Central memory CD4-positive, alpha-beta T cell (primary cell): ENCODE measurements at places on chromosomes 11 and 22.
A peak's percentile ranks its signal among the peaks of the same experiment; 100 is the strongest.

DNA sequence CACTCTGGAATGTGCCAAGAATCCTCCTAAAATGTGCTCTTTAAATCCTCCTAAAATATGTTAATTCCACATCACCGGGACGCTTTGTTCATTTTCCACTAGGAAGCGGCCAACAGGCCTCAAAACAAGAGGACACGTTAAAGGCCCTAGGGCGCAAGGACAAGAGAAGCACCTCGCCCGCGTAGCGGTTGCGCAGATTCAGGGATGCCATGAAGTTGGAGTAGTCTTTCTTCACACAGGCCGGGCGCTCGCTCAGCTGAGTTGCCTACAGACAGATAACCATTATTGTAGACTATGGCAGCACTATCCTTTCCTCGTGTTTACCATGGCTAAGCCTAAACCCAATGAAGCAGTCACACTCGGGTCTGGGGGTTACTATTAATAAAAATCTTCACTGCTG lies 29.5 kb upstream of the SERPIND1 start:
- DNase-seq = no peak

DNA sequence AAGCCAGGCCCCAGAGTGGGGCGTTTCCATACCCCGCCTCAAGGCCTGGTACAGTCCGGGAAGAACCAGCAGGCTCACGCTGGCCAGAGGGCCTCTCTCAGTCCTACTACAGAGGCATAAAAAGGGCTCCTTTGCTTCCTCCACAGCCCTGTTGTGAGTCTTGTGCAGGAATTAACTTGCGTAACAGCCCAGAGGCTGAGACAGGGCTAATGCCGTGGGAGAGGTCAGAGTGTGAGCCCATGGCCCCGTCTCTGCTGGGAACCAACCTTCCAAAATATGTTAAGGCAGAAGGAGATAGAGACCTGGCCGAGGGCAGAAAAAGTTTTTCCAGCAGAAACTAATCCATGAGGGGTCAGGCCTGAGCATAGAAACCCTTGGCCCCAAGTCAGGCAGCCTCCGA lies 19.9 kb upstream of the TMEM184B start:
- DNase-seq = no peak

- DNase-seq = no peak
Observed at GRCh38 chr22:44648821-44649565, 53.0 kb upstream of the PRR5 start.

DNA sequence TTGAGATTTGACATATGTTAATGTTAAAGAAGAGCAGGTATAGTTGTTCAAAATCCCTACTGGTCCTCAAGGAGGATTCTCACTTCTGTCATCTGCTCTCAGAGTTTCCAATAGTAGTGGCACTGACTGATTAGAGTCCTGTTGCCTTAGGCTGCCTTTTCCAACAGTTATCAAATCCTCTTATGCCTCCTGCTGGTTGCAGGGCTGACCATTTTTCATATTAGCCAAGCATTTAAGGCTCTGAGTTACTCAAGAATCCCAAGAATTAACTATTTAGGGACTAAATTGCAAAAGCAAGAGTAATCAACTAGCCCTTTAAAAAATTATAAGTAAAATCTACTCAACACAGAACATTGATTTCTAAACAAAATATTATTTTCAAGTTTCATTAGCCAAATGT lies 212.0 kb upstream of the CHORDC1 start:
- DNase-seq = no peak

- no peak for DNase-seq
Observed at GRCh38 chr22:43007519-43008102, 7.3 kb downstream of the PACSIN2 start.

GRCh38 chr22:46112405-46112804 lies 37.9 kb upstream of the PPARA start:
- DNase-seq = no peak

DNA sequence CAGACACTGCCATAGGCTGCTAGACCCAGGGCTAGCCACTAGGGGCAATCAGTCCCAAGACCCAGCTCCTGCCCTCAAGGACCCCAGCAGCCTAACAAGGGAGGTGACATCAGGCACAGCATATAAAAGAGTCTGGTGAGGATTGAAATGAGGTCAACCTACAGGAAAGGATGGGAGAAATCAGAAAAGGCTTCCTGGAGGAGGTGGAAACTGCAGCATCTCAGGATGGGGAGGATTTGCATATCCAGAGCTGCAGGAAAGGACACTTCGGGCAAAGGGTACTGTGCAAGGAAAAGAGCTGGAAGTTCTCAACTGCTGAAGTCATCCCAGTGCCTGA lies 2.9 kb upstream of the ARFGAP2 start:
- DNase-seq = peak; percentile 19

- DNase-seq = no peak
Observed at GRCh38 chr22:17924735-17925364, 99.5 kb downstream of the MICAL3 start.

DNA sequence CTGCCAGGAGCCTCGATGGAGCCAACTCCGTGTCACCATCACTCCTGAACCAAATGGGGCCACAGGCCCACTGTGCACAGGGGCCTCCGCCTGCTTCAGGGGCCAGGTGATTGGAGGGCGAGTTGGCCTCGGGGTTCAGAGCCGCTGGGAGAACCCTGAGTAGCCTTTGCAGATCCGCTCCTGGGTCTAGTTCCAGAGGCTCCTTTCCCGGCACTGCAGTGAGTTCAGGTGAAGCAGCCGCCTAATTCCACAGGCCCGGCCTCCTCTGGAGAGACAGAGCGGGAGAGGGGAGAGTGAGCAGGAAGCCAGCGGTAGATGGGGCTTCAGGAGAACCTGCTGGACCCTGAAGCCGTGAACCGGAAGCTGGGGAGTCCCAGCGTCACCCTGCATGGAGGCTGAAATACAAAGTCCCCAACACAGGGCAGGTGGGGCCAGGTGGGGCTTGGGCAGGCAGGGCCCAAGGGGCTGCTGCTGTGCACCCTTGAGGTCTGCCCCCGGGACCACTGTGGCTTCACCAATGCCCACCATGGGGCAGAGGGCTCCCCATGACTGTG lies 22.5 kb downstream of the DRD4 start:
- no peak for DNase-seq

GRCh38 chr11:132134322-132134721 lies 763.9 kb downstream of the NTM start:
- DNase-seq = no peak

DNA sequence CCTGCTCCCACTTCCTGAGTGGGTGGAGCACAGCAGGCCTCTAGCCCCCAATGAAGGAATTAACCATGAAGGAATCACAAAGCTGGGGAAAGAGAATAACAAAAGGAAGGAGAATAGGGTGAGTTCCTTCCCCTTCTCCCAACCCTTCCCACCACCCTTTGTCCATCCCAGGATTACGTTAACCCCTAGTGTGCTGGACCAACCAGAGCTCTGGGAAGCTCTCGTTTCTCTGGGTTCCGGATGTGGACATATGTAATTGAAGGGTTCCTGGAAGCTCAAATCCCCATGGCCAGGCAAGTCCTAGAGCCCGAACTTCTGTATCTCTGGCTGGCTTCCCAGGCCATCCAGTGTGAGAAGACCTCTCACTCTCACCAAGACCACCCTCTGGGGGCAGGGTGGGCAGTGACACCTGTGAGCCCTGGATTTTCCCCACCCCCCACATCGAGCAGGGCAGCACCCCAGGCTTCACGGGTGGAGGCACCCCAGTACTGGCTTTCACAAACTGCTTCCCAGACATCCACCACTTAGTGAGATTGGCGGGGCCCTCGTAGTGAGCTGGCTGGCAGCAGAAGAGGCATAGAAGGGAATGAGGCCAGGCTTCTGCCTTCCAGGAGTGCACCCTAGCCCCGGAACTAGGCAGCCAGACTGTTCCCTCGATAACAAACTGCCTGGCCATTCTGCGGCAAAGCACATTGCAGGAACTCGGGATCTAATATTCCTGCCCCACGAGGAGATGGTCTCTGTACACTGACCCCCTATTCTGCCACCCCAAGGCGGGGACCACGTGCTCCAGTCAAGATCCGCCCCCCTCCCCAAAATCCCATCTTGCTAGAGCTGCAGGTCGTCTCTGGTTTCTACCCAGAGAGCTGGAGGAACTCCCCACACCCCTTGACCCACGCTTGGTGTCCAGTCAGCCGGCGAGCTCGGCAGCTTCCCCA lies 2.1 kb downstream of the NECTIN1 start:
- no peak for DNase-seq

DNA sequence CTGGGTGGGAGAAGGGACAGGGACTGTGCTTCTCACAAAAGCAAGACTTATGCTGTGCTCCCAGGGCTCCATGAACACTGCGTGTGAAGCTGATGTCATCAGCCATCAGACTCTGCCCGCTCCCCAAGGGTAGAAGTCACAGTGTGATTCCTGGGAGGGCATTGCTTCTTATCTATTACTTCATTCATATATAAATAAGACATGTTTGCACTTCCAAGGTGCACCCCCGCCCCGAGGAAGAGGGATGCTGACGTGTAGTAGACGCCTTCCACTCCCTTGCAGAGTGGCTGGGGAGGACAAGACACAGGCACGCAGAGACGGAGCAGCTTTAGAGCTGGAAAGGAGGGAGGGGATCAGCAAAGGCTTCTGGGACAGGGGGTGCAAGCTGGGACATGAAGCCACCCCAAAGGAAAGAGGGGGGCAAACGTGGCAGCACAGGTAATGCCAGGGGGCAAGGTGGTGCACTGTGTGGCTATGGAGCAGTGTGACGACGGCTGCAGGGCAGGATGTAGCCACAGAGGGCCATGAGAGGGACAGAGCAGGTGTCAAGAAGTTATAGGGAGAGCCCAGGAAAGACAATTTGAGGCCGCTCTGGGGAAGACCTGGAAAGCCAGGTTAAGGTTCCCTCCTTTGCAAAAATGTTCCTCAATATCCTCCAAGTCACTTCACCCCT lies 558.5 kb downstream of the MN1 start:
- no peak for DNase-seq

GRCh38 chr22:46770151-46770641 lies 7.7 kb downstream of the TBC1D22A start:
- DNase-seq = no peak

DNA sequence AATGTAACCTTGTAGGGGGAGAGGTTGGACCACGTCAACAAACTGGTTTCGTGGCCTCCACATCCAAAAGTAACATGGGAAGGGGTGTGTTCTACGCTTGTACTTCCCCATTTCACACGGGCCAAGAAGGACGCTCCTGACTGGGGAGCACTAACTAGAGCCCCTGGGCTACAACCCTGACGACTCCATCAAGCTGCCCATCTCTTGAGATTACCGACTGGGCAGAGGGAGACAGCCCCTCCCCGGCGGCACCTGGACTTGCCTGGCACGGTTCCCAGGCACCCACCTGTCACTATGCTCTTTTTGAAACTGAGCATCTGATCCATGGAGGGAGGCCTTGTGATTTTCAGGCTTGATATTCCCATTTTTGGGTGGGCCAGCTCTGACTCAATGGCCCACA lies 68.5 kb downstream of the SHANK2 start:
- DNase-seq = no peak

DNA sequence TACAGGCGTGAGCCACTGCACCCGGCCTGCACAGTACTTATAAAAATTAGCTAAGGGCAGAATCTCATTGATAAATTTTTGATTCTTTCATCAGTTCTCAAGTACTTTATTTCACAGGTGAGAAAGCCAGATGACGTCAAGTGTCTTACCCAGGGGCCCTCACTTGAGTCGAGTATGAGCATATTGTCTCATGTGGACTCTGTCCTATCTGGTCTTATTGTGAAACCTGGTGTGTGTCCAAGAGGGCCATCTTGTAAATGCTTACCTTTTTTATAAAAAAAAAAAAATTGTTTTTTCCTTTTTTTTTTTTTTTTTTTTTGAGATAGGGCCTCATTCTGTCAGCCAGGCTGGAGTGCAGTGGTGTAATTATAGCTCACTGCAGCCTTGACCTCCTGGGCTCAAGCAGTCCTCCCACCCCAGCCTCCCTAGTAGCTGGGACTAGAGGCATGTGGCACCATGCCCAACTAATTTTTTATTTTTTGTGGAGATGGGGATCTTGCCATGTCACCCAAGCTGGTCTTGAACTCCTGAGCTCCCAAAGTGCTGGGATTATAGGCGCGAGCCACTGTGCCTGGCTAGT lies 6.0 kb downstream of the ACO2 start:
- DNase-seq = no peak

DNA sequence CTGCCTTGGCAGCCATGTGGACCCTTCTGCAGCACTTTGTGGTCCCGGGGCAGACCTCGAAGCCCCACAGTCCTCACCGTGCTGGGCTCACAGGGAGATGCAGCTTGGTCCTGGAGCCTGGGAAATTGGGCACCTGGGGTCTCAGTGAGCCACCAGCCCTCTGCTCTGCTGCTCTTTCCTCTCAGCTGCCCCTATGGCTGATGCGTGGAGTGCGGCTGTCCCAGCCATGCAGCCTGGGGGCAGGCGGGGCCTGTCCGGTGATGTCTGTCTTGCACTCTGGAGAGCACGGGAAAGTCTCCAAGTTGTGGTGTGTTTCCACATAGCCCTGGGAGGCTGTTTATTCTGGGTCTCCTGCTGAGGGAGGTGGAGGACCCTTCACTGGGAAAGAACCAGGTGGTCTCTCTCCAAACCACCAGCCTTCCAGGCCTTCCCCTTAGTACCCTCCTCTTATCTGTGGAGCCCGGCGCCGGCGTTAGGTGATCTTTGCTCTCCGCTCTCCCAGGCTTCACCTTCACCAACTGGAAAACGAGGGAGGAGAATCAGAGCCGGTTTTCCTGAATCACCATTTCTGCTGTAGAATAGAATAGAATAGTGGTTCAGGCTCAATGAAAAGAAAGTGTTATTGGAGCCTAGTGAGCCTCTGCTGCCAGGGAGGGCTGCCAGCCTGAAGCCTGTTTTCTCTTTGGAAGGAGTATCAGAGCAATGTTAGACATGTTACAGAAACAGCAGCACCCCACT lies 41.2 kb upstream of the GRAMD4 start:
- DNase-seq = no peak

DNA sequence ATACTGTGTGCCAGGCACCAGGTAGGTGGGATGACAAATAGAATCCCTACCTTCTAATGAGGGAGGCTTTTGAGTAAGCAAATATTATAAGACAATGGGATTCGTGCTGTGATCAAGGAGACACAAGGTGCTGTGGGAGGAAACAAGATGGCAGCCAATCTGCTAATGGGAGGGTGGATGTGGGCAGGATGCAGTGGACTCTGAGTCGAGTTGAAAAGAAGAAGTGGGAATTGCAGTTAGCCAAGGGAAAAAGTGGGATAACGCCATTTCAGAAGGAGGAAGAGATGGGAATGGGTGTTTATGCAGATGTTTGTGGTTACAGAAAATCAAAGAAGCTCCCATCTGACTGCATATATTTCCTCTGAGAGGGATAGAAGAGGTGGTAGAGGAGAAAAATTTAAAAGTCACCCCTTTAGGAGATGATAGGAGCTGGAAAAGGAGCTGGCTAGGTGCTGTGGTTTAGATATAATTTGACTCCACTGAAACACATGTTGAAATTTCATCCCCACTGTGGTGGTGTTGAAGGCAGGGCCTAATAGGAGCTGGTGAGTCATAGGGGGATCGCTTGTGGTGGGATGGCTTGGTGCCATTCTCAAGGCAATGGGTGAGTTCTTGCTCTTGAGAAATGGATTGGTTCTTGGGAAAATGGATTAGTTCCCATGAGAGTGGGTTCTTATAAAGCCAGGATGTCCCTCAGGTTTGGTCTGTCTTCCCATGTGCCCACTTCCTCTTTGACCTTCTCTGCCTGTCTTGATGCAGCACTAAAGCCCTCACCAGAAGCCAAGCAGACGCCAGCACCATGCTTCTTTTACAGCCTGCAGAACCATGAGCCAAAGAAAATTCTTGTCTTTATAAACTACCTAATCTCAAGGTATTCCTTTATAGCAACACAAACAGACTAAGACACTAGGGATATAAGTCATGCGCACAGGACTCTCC lies 30.0 kb upstream of the POU2AF1 start:
- no peak for DNase-seq
